CD4-positive, alpha-beta T cell treated with Interleukin-4 for 4 hours (primary cell): ENCODE measurements at places on chromosomes 5 and 9.

- DNase-seq: no peak
Measured at GRCh38 chr9:137836831-137837241, 40.7 kb upstream of the CACNA1B start.

GRCh38 chr9:86072394-86072877, 26.9 kb downstream of the GOLM1 start:
- no peak for DNase-seq

GRCh38 chr5:72123764-72124376, 16.6 kb downstream of the MAP1B start:
- no peak for DNase-seq

DNA sequence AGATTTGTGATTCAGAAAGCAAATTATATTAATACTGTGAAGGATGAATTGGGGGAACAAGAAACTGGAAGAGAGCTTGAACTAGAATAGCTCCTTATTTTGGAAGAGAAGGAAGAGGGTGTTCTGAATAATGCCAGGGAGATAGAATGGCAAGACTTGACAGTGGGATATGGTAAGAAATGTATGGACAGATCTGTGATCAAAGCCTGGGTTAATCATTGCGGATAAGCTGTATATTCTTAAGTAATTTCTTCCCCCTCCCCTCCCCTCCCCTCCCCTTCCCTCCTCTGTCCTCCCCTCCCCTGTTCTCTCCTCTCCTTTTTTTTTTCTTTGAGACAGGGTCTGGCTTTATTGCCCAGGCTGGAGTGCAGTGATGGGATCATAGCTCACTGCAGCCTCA, 10.1 kb upstream of the IL6ST start:
- no peak for DNase-seq

DNA sequence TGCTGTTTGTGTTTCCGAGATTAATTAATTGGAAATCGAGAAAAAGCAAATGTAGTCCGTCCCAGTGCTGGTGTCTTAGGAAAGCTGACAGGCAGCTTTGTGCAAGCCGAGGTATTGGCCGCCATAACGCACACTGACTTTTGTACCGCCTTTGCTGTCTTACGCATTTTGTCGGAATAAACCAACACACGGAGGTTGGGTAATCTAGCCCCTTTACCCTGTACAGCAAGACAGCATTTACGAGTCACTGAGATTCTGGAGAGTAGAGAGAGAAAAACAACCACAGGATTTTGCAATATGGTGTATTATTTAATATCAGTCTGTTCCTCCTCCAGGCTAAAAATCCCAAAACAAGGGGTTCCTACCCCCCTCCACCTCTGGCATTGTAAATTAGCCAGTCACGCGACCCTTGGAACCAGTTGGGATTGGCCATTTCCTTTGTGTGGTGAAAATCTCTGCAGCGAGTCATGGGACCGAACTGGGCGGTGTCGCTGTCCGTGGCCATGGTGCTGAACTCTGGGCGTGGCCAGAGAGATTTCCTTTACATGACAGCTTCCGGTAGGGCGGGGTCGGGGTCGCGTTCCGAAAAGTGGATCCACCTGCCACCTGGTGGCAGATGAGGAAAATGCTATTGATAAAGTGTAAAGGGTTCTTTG, 10.3 kb upstream of the PCDHB1 start:
- DNase-seq: peak; percentile 42

DNA sequence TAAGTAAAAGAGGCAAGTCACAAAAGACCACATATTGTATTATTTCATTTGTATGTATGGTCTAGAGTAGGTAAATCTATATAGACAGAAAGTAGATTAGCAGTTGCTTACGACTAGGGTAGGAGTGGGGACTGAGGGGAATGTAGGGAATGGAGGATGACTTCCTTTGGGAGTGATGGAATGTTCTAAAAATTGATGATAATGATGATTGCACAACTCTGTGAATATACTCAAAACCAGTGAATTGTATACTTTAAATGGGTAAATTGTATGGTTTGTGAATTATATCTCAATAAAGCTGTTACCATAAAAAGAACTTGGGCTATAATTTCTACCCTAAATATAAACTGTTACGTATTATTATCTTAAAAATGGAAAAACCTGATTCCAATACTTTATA, 35.0 kb downstream of the ADAMTS6 start:
- DNase-seq: no peak

DNA sequence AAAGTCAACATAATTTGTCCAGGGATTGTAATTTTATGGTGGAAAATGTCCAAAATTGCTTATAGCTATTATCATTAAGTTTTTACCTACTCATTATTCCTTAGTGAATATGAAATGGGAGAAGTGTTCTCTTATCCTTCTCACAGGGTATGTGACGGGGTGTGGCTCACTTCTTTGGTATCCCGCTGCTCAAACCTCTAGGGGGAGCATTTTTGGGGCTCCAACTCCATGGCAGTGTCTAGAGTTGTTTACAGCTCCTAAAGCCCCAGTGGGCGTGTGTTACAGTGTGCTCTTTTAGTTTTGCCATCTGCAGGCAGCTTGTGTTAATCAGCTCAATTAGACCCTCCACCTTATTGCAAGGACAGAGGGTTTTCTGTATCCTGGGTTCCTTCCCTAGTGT, 89.4 kb downstream of the CDKN2A start:
- no peak for DNase-seq

DNA sequence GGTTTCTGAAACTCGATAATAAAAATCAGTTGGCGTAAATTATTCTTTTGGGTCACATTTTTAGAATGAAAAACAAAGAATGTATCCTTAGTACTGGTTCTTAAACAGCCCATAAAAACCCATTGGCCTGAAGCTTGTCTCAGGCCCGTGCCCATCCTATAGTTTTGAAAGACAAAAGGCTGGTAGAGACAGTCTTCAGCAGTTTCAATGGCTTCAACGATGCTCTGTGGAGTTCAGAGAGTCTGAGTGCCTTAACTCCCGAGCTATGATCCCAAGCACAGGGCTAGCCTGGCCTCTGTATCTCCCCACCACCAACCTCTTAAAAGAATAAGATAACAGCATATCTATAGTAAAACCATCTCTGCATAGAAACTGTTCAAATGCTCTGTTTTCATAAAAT, 595.0 kb downstream of the CDH12 start:
- DNase-seq: no peak

DNA sequence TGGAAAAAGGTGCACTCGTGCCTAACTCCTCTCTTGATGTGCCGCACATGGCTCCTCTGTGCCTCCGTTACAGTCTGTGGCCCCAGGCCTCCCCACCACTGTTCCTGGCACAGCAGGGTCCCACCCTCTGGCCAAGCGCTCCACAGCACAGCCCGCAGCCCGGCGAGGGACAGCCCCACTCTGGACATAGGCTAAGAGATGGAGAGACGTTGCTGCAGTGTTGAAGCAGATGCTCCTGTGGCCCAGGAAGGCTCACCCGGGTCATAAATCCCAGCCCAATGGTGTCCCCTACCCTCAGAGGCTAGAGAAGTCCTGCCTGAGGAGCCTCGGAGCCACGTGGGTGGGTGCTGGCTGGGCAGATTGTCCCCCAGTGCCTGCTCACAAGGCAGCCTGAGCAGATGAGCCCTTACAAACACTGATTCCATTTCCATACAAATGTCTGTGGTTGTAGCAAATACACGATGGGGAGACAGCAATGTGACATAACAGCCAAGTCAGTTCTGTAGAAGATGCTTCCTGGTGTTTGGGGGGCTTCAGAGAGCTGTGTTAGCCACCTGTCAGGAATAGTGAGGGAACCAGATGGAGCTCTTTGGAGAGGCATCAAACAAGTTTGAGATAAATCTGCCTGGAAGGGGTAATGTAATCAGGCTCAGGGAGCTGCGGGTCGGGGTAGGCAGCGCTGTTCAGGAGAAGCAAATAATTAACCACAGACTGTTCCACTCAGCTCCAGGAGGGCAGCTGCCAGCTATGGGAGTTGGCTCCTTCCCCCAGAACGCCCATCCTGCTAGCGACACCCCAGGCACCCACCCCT, 41.7 kb downstream of the C5orf15 start:
- no peak for DNase-seq

DNA sequence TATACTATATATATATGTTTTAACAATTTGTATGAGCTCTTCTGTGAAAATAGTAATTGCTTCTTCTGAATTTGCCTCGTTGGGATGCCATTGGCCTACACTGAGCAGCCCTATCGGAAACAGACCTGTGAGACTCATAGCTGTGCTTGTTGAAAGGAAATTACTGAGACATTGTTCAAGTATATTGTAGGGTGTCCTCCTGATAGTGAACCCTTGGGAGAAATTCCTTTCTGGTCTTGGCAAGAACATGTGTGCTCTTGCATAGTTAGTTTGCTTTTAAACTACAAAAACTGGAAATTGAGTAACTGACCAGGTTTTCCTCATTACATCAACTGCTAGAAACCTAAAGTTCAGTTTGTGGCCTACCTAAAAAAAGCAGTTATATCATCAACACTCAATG, 160.9 kb downstream of the LURAP1L start:
- DNase-seq: no peak

GRCh38 chr5:45686620-45687019, 9.6 kb downstream of the HCN1 start:
- DNase-seq: no peak

DNA sequence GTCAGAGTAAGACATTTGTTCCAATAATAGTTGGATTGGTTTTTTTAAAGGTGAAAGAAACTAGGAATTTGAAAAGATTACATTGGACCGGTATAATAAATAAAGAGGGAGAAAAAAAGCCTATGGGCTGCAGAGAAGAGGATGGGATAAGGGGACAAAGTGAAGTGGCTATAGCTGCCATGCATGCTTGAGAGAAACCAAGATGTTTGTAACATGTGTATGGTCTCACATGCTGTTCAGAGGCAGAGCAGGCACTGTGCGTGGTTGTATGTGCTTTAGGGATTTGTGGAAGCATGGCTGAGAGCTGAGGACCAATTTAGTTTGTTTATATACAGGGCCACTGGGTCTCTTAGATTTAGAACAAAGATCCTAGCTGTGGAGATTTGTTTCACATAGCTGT, 32.7 kb downstream of the LNPEP start:
- no peak for DNase-seq

DNA sequence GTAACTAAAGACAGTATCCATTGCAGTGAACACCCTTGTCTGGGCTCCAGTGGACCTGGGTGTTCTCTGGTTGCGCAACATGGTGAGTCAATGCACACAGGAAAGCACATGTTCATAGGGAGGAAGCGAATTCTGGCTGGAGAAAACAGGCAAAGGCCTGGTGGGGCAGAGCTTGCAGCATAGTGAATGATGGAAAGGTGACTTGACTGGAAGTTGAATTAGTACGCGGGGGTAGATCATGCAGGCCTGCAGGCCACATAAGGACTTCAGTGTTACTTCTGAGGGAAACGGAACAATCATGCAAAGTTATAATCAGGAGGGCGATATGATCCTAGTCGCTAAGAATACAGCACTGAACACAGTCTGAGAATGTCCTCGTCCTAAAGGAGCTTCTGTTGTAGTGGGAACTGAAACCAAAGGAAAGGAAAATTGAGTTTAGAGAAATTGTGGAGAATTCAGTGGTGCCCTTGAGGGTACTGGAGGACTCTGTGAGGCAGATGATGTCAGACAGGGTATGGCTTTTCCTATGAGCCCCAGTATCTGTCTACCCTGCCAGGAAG, 71.9 kb upstream of the RANBP3L start:
- DNase-seq: peak; percentile 8

DNA sequence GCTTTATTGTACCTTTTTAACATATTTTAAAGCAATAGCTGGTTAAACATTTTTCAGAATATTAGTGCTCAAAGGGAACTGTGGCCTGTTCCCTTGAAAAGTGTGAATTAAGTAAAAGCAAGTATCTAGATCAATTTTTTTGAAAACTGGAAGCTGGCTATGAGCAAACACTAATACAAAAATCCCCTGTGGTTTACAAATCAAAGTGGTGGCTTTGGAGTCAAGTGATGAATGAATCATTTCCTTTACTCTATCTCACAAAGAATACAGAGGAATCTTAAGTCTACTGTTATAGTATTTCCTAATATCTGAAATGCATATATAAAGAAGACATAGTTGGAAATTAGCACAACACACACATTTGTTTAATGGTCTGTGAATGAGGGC, 212.4 kb upstream of the C9orf72 start:
- DNase-seq: no peak

DNA sequence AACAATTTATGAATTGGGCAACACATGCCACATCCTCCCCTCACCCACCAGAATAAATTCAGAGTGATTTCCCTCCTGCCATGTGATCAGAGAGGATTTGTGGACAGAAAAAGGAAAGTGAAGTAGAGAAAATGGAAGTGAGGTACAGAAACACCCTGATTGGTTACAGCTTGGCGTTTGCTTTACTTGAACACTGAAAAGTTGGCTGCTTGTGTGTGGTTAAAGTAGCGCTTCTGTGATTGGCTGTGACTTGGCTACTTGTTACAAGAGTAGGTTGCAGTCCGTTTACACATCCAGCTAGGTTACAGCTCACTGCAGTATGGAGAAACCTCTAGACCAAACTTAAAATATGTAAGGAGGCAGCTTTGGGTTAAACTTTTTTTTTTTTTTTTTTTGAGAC, 205.2 kb upstream of the ZNF608 start:
- DNase-seq: no peak

DNA sequence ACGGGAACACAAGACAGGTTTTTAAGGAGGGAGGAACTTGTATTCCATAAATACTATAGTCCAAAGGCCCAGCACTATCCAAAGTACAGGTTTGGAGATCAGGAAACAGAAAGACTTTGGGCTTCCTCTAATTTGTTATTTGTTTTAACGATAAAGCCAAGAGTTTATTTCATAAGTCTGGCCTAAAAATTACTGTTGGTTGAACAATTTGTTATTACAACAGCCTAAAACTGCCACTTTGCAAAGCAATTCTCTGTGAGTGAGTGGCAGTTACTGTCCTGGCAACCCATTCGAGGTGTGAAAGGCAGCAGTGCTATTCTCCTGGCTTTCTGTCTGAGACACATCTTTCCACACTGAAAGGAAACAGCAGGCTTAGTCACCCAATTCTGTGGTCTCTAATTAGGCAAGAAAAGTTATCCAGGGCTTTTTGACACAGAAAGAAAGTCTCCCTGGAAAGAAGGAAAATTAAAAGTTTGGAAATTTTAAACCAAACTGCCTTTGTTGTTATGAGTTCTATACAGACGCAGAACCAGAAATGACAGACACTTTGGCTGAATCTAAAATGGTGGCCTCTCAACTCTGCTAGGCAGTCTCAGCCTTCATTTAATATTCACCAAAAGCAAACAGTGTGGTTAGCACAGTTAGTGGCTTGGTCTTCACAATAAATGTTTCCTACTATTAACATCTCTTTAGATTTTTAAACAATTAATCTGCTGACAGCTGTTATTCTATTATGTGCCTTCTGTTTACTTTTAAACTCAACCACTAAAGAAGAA, 33.9 kb downstream of the PSMB7 start:
- no peak for DNase-seq

- DNase-seq: no peak
Measured at GRCh38 chr5:126763371-126763770, 13.6 kb upstream of the LMNB1 start.

DNA sequence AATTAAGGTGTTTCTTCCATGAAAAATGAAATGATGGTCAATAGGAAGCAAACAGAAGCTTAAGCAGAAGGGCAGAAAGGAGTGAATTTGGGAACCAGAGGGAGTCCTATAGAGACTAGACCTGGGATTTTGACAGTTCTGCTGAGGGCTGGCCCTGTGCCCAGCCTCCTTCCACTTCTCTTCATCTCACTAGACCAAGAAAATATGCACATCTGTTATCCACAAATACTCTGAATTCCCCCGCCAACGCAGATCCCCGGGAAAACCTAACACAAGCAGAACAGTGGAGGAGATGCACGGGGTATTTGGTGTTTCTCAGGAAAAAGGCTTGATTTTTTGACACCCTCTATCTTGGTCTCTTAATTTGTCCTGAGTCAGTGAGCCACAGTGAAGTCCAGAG, 22.7 kb downstream of the GRIA1 start:
- DNase-seq: no peak

- DNase-seq: no peak
Measured at GRCh38 chr9:114462791-114463190, 42.5 kb downstream of the WHRN start.

- no peak for DNase-seq
Measured at GRCh38 chr5:53814819-53815218, 254.4 kb downstream of the NDUFS4 start.
